Stimulated activated CD8-positive, alpha-beta memory T cell treated with anti-CD3 and anti-CD28 coated beads, Interleukin-7, amount 100 ng/mL, for 24 hours (primary cell): ENCODE measurements at places on chromosomes 11 and 22.

DNA sequence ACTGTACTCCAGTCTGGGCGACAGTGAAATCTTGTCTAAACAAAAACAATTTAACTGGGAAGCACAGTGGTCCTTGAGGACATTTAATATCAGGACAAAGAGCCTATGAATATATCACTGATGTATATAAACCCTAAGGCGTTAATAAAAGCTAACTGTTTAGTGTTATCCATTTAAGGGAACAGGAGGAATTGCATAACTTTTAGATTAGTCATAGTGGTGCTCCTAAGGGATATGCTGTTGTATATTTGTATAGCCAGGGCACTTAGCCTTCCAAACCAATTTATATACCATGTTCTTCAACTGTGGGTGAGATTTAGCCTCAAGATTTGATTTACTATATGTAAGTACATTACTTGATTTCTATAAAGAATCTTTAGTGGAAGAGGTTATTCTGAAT lies 3.0 kb upstream of the CHEK1 start:
- no peak for DNase-seq

DNA sequence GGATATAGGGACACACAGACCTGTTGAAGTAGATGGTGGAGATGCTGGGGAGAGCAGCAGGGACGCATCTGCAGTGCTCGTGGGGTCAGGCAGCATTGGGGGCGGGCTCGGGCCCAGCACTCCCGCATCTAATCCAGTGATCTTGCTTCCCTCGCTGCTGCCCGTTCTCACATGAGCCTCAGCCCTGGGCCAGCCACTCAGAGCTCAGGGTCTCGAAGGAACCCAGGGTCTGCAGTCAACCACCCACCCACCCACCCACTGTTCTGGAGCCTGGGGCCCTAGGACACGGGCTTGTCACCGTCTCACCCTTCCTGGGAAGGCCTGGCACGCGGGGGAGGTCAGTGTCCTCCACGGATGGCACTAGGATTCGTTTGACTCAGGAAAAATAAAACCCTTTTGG lies 406.0 kb downstream of the TBC1D22A start:
- DNase-seq: no peak

DNA sequence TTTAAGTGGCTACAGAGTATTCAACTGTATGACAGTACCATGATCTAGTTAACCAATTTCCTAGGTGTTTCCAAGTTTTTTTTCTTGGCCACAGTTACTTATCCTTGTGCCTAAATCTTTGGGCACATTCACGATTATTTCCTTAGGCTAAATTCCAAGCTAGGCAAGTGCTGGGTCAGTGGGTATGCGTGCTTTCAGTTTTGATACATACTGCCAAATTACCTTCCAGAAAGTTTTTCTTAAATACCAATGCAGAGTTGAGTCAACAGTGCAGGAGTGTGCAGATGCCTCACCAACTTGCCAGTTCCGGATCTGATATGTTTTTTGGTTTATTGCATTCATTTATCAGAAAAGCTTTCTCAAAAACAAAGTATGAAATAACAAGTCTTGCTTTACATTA lies 67.9 kb upstream of the OR4B1 start:
- no peak for DNase-seq

DNA sequence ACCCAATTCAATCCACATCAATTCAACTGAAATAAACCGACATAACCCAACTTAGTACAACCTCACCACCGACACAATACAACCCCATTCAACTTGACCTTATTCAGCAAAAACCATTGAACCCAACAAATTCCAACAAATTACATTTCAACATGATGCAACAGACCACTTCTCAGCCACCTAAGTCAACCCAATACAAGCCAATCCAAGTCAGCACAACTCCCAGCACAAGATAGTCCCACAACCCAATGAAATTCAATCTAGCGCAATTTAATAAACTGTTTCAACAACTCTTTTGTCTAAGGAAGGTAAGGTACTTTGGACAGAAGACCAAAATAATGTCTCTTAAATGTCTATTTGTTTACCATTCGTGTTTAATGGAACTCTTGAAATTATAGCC lies 226.0 kb downstream of the MIAT start:
- DNase-seq: no peak

- DNase-seq: no peak
These were observed 5.9 kb downstream of the TP53AIP1 start for GRCh38 chr11:128936606-128937251.

DNA sequence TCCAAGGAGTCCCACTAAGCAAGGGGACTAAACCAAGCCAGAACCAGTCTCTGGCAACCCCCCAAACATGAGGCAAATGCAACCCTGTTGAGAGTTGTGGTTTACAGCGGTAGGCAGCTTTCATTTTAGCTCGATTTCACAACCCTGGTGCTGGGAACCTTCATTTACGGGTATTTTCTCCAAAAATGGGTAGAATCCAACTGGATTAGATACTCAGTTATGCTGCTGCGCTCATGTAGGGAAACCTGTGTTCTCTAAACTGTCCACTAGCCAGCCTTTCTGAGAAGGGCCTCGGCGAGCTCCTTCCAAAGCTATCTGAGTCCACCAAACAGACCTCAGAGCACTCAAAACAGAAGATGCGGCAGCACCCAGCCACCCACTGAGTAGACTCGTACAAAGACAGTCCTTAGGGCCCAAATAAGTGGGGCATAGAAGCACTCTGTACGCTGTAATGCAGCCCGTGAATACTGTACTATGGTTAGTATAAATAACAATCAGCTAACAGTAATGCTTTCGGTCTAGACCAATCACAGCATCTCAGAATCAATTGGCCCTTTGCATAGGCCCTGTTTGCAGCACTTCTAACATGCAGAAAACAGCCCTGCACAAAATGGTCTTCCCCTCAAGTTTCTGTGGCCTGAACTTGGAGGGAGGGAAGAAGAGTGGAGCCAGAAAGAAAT lies 104.7 kb downstream of the ETS1 start:
- no peak for DNase-seq

GRCh38 chr11:86067851-86068137 lies 1.1 kb downstream of the PICALM start:
- DNase-seq: no peak

DNA sequence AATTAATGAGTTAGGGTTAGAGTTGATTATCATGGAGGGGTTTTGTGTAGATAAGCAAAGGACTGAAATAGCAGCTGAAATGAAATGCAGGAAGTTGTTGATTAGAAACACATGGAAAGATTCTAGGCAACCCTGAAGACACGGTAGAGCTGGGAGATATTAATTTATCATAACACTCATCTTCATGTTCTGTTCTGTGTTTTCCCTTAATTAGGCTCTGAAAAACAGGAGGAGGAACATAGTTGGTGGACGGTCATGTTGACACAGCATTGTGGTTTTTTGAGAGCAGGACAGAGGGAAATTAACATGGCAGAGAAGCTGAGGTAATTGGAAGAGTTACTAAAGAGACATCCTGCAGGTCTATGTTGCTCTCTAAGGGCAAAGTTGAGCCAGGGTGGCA lies 138.8 kb upstream of the UBASH3B start:
- DNase-seq: no peak

DNA sequence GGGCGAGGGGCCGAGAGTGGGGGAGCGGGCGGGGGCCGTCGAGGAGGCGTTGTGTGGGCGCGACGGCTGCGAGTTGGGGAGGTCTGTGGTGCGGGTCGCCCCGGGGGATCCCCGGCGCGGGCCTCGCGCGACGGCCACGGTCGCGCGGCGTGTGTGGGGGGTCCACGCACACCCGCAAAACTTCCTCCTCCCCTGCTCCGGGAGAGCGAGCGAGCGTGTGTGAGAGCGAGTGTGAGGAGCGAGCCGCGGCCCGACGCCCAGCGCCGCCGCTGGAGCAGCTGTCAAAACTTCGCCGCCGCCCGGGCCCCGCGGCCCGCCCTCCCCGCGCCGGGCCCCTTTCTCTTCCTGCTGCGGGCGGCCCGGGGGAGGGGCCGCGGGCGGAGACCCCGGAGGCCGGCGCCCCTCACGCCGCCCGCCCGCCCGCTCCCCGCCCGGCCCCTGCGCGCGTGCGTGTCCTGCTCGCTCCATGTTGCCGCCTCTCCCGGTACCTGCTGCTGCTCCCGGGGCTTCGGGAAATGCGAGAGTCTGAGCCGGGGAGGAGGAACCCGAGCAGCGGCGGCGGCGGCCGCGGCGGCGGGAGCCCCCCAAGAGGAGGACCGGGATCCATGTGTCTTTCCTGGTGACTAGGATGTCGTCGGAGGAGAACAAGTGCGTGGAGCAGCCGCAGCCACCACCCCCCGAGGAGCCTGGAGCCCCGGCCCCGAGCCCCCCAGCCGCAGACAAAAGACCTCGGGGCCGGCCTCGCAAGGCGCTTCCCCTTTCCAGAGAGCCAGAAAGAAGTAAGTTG lies 9.0 kb upstream of the CCT8L2 start:
- DNase-seq: no peak
